ENCODE measurements at places on chromosomes 2 and 18.

DNA sequence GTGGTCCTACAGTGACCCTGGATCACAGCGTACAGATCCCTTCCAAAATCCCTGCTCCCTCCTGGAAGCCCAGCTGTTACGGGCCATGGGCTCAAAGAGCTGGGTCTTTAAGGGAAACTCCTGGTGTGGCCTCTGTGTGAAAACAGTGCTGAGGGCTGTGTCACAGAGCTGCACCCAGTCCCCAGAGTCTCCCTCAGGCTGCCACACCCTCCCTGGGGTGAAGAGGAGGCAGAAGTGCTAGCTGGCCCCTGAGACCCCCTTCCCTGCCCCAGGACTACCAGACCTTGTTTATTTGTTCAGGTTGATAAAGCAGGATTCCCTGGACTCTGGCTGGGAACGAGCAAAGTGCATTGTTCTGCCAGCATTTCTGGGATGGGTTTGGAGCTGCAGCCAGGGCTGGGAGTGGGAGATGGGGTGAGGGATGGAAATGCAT, 7.7 kb downstream of the ATOH8 start:
- no peak overlapping the region for H3K4me3 ChIP-seq
- no peak overlapping the region for H3K27ac ChIP-seq
- H3K27me3 ChIP-seq = peaks cover 47% of the 10 kb centered on the region

GRCh38 chr2:238431456-238431855, 4.7 kb downstream of the ASB1 start:
- no peaks in the 10 kb centered on the region for H3K27me3 ChIP-seq
- H3K4me1 ChIP-seq = peaks cover 26% of the 10 kb centered on the region
- peaks cover 29% of the 10 kb centered on the region for H3K36me3 ChIP-seq
- H3K27ac ChIP-seq = peak overlapping the region; percentile 49
- H3K4me3 ChIP-seq = peak overlapping the region; percentile 29
- no peak for DNase-seq

- H3K27me3 ChIP-seq = no peaks in the 10 kb centered on the region
- H3K36me3 ChIP-seq = no peaks in the 10 kb centered on the region
- no peak for DNase-seq
- no peak overlapping the region for H3K27ac ChIP-seq
- no peaks in the 10 kb centered on the region for H3K4me1 ChIP-seq
- H3K4me3 ChIP-seq = no peak overlapping the region
These were observed 14.0 kb upstream of the ITSN2 start for GRCh38 chr2:24374301-24374700.

GRCh38 chr2:19664646-19665045, 237.1 kb downstream of the TTC32 start:
- H3K27ac ChIP-seq = no peak overlapping the region

GRCh38 chr2:167817422-167817821, 430.0 kb downstream of the STK39 start:
- no peak overlapping the region for H3K4me3 ChIP-seq
- no peaks in the 10 kb centered on the region for H3K27me3 ChIP-seq
- H3K4me1 ChIP-seq = peaks cover 27% of the 10 kb centered on the region
- H3K27ac ChIP-seq = no peak overlapping the region
- DNase-seq = no peak
- peaks cover 11% of the 10 kb centered on the region for H3K36me3 ChIP-seq

GRCh38 chr18:34039201-34039600, 185.5 kb downstream of the NOL4 start:
- no peak for DNase-seq
- H3K4me3 ChIP-seq = no peak overlapping the region
- H3K36me3 ChIP-seq = no peaks in the 10 kb centered on the region
- no peak overlapping the region for H3K27ac ChIP-seq
- no peaks in the 10 kb centered on the region for H3K4me1 ChIP-seq

DNA sequence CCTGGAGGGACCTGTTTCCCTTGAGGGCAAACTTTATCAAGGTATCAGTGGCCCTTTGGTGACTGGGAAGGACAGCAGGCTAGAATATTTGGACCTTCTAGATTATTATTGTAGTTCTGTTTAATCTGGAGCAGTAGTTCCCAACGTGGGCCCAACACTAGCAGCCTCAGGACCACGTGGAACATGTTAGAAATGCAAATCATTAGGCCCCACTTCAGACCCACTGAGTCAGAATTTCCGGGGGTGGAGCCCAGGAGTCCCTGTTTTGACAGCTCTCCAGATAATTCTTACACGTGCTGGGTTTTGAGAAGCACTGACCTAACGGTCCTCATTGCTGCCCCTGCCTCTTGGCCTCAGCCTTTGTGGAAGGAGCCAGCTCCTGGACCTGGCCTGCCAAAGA, 25.5 kb upstream of the DYNC2LI1 start:
- H3K27me3 ChIP-seq = no peaks in the 10 kb centered on the region
- no peaks in the 10 kb centered on the region for H3K36me3 ChIP-seq
- H3K4me3 ChIP-seq = no peak overlapping the region
- no peak overlapping the region for H3K27ac ChIP-seq
- H3K4me1 ChIP-seq = no peaks in the 10 kb centered on the region

- H3K27ac ChIP-seq = no peak overlapping the region
- H3K36me3 ChIP-seq = no peaks in the 10 kb centered on the region
- no peaks in the 10 kb centered on the region for H3K4me1 ChIP-seq
These were observed 786.6 kb upstream of the CDH2 start for GRCh38 chr18:28963481-28963880.

DNA sequence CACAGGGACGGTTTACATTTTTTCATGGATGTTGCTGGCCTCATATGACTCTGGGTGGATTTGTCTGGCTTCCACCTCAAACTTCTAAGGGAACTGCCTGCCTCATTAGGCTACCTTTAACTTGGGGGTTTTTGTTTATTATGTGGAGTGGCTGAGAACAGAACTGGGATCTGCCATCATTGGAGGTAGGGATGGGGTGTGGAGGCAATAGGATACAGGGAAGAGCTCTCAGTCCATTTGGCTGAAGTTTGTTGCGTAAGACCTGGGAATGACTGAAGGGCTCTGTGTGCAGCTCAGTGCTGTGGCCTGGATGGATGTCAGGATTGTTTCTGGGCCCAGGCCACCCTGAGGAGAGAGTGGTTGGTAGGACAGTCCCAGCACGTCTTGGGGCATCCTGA, 31.2 kb downstream of the ASB1 start:
- no peak for DNase-seq
- H3K36me3 ChIP-seq = peaks cover 3% of the 10 kb centered on the region
- H3K4me1 ChIP-seq = no peaks in the 10 kb centered on the region
- H3K27ac ChIP-seq = no peak overlapping the region
- H3K27me3 ChIP-seq = no peaks in the 10 kb centered on the region

DNA sequence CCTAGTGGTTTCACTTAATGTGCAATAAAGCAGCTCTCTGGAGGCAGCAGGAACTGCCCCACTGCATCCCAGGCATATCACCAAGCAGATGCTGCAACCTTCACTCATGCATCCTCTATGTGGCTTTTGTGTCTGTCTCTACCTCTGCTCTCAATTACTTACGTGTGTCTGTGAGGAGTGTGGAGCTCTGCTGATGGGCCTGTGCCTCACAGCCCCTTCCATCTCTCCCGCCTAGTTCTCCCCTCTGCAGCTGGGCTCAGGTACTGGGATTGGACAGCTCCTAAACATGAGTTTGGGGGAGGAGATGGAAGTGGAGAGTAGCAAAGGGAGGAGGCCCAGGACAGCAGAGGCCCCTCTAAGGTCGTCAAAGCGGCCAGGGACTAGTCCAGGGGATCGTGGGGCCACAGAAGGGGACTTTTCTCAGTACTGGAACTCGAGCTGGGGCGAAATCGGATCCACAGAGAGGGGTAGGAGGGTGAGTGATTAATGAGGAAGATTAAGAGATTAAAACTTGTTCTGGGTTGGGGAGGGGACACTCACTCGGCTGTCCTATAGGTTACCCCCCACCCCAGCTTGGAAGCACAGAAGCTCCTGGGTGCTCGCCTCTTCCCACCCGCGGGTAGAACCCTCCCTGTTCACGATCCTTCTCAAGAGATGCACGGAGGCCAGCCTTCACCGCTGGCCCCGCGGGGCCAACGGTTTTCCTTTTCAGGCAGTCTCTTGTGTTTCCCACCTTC, 2.1 kb upstream of the LBX2 start:
- H3K4me1 ChIP-seq = peaks cover 38% of the 10 kb centered on the region
- H3K27me3 ChIP-seq = peaks cover 24% of the 10 kb centered on the region
- peak overlapping the region; percentile 94 for H3K27ac ChIP-seq
- H3K4me3 ChIP-seq = peak overlapping the region; percentile 77
- DNase-seq = no peak

DNA sequence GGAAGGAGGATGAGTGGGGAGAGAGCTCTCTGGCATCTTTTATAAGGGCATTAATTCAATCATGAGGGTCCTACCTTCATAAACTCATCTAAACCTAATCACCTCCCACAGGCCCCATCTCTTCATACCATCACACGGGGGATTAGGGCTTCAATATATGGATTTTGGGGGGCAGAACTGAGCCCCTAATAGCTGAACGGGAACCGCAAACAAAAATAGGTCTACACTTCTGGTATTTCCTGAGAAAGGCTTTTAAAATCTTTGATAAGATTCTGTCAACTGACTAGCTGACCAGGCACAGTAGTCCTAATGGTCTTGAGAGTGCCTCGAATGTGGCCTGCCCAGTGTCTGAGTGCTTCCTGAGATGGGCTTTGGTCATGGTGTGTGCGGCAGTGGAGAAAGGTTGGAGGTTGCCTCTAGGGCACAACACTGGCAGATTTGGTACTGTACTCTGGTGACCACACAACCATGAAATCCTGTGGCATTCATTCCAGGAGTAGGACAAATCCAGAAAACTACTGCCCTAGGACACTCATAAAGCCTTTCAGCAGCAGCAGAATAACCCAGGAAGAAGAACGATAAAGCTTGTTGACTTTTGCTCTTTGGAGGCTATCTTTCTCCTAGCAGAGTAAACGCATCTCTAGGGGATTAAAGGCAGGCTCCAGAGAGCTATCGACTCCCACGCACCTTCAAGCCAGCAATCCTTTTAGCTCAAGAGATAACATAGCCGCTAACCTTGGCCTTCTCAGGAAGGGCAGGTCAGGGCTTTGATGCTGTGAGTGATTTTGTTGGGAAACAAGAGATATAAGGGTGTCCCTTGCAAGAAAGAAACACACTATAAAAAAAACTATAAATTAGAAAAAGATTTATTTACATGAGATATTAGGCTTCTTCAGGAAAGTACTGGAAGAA, 12.3 kb upstream of the APOB start:
- no peak overlapping the region for H3K4me3 ChIP-seq
- H3K4me1 ChIP-seq = peaks cover 9% of the 10 kb centered on the region
- H3K36me3 ChIP-seq = no peaks in the 10 kb centered on the region
- no peak for DNase-seq
- H3K27ac ChIP-seq = no peak overlapping the region

- no peak for DNase-seq
- no peaks in the 10 kb centered on the region for H3K36me3 ChIP-seq
- H3K4me1 ChIP-seq = peaks cover 4% of the 10 kb centered on the region
- H3K27me3 ChIP-seq = no peaks in the 10 kb centered on the region
These were observed 224.8 kb downstream of the NUP35 start for GRCh38 chr2:183349091-183349490.

GRCh38 chr18:79524181-79525078, 128.7 kb downstream of the NFATC1 start:
- DNase-seq = no peak
- H3K4me3 ChIP-seq = no peak overlapping the region
- H3K27me3 ChIP-seq = peaks cover 22% of the 10 kb centered on the region

- no peaks in the 10 kb centered on the region for H3K4me1 ChIP-seq
- H3K4me3 ChIP-seq = no peak overlapping the region
- H3K36me3 ChIP-seq = peaks cover 43% of the 10 kb centered on the region
- H3K27me3 ChIP-seq = no peaks in the 10 kb centered on the region
These were observed 10.9 kb downstream of the DDX18 start for GRCh38 chr2:117825437-117825836.

DNA sequence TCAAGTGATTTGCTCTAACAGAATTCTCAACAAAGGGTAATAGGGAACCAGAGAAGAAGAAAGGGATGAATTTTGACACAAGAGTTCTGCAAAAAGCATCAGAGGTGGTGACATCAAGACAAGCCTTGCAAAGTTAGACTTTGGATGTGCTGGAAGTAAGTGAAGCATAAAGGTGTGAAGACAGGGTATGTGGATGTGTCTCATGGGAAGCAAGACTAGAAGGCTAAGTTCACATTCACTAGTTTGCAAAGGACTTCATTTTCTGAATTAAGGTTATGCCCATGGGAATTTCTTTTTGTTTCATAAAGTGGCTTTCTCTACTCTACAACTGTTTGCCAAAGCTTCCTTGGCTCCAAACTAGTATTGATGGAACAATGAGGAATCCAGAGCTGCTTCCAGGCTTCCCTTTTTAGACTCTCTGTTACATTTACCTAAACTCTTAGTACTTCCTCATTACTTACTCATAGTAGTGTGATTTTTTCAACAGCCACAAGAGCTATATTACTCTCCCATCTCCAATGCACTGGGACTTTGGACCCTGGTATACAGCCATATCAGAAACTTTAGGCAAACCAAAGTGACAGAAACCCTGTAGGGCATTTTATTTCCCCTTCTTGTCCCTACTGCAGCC, 21.1 kb upstream of the IHH start:
- peaks cover 2% of the 10 kb centered on the region for H3K36me3 ChIP-seq
- H3K27ac ChIP-seq = no peak overlapping the region
- peaks cover 61% of the 10 kb centered on the region for H3K27me3 ChIP-seq
- H3K4me3 ChIP-seq = no peak overlapping the region
- no peak for DNase-seq
- peaks cover 15% of the 10 kb centered on the region for H3K4me1 ChIP-seq

GRCh38 chr2:8369522-8369921, 312.3 kb upstream of the ID2 start:
- peaks cover 8% of the 10 kb centered on the region for H3K4me1 ChIP-seq
- DNase-seq = no peak
- H3K27ac ChIP-seq = no peak overlapping the region
- H3K27me3 ChIP-seq = no peaks in the 10 kb centered on the region
- no peak overlapping the region for H3K4me3 ChIP-seq

- H3K27ac ChIP-seq = peak overlapping the region; percentile 29
- H3K36me3 ChIP-seq = no peaks in the 10 kb centered on the region
These were observed 204.2 kb upstream of the FBXO11 start for GRCh38 chr2:48110492-48110891.

DNA sequence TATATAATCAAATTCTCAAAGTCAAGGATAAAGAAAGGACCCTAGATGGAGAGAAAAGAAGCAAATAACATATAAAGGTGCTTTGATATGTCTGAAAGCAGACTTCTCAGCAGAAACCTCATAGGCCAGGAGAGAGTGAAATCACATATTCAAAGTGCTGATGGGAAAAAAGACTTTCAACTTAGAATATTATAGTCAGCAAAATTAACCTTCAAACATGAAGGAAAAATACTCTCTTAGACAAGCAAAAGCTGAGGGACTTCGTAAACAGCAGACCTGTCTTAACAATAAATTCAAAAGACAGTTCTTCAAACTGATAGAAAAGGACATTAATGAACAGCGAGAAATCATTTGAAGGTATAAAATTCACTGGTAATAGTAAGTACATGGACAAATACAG, 107.2 kb upstream of the KCNH7 start:
- H3K4me3 ChIP-seq = no peak overlapping the region
- no peaks in the 10 kb centered on the region for H3K4me1 ChIP-seq
- H3K27ac ChIP-seq = no peak overlapping the region
- peaks cover 2% of the 10 kb centered on the region for H3K36me3 ChIP-seq
- no peak for DNase-seq

- no peaks in the 10 kb centered on the region for H3K27me3 ChIP-seq
- H3K4me3 ChIP-seq = no peak overlapping the region
- H3K27ac ChIP-seq = no peak overlapping the region
- no peak for DNase-seq
These were observed 19.0 kb downstream of the ETAA1 start for GRCh38 chr2:67416136-67416535.

Measured in progenitor cell of endocrine pancreas (in vitro differentiated cells).